ENCODE measurements at places on chromosomes 13 and 19. TPM values are rescaled to one million over a fixed set of nuclear protein-coding genes. Genes with fewer than 3 reads are reported as not detected.

- H3K4me3 ChIP-seq: no peak overlapping the region
- no peaks in the 10 kb centered on the region for H3K27me3 ChIP-seq
- no peaks in the 10 kb centered on the region for H3K4me1 ChIP-seq
Measured at GRCh38 chr13:42707048-42707447, 74.3 kb upstream of the FAM216B start.

DNA sequence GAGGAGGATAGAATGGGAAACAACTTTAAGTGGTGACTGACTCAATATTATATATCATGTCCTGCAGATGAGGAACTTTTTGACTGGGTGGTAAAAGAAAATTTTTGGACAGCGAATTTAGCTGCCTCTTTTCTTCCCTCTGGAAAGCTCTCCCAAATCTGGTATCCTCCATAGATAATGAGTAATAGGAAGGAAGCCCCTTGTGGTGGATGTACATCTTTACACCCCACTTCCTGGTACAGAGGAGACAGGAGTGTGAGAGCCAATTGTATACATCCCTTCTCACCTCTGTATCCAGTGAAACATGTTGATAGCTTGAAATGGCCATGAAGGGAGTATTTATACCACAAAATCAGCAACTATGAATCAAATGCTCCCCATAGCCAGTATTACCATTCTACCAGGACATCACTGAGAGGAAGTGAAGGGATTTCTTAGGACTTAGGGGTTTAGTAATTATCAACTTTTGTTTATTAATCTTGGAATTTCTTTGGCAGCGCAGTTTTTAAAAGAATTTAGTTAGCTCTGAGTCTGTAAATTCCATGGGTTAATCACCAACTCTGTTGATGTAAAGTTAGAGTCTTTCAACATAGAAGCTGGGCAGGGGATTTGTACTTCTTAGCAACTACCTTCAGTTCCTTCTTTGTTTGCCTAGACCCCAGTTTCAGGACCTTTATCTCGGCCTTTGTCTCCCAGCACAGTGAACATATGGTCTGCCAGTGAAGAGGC, 17.0 kb upstream of the TDRD3 start:
- H3K36me3 ChIP-seq: no peaks in the 10 kb centered on the region
- no peaks in the 10 kb centered on the region for H3K4me1 ChIP-seq
- no peaks in the 10 kb centered on the region for H3K27me3 ChIP-seq
- no peak overlapping the region for H3K27ac ChIP-seq
- H3K4me3 ChIP-seq: no peak overlapping the region

DNA sequence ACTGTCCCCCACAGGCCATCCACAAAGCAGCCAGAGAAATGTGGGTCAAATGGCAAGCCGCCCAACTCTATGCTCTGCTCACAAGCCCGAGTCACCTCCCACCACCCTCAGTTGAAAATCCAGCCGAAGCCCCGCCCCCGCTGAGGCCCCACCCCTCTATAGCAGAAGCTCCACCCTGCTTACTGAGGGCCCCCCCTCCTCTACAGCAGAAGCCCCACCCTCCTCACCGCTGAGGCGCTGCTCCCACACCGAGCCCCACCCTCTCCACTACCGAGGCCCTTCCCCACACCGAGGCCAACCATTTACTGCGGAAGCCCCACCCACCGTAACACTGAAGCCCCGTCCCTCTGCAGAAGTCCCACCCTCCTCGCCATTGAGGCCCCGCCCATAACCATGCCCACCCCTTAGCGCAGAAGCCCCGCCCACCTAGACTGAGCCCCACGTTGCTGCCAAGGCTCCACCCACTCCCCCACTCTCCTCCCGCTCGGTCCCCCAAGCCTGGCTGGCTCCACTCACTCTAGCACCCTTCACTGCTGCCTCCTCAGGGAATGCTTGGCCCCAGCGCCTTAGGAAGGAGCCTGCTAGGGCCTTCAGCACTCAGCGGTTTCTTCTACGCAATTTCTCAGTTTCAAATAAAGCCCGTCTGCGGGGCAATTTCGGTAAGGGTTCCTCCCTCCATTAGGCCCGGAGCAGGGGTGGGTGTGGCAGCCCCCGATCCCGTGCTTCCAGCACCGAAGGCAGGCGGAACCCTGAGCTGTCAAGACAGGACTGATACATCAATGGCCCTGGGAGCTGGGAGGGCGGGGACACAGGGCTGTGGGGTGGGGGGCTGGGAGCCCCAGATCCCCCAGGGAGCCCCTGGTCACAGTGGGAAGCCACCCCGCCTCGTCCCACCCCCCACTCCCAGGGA, 9.0 kb upstream of the MYDGF start:
- H3K36me3 ChIP-seq: peaks cover 84% of the 10 kb centered on the region
- H3K27me3 ChIP-seq: no peaks in the 10 kb centered on the region

GRCh38 chr13:50950849-50951248, 41.3 kb downstream of the RNASEH2B start:
- H3K4me1 ChIP-seq: peaks cover 37% of the 10 kb centered on the region
- H3K4me3 ChIP-seq: no peak overlapping the region
- no peaks in the 10 kb centered on the region for H3K27me3 ChIP-seq
- H3K27ac ChIP-seq: peak overlapping the region; percentile 33

DNA sequence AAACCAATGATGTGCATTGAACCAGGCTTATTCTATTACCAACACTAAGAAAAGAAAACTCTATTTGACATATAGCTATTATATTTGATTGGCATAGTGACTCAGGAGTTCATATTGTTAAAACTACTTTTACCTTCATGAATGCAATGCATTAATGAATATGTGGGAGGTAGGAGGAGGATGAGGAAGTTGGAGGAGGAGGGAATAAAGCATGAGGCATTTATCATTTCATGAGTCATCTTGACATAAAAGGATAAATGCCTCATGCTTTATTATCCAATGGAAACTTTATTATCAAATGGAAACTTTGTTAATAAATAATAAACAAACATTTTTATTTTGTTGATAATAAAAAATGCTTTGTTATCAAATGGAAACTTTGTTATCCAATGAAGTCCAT, 116.5 kb downstream of the SPRY2 start:
- H3K4me3 ChIP-seq: no peak overlapping the region
- no peaks in the 10 kb centered on the region for H3K36me3 ChIP-seq
- no peak overlapping the region for H3K27ac ChIP-seq
- H3K4me1 ChIP-seq: no peaks in the 10 kb centered on the region

The PLPPR2 gene
- total RNA-seq: 37.8 TPM
